Panc1 (cell line): ENCODE measurements at places on chromosomes 13 and 19.

GRCh38 chr13:109465148-109465547 is 321.2 kb downstream of the IRS2 start:
- DNase-seq, result no peak

GRCh38 chr13:72341904-72342303 is 385.5 kb downstream of the MZT1 start:
- DNase-seq, result no peak

- DNase-seq, result no peak
Measured at GRCh38 chr19:4500841-4501591, 17.3 kb downstream of the PLIN4 start.

DNA sequence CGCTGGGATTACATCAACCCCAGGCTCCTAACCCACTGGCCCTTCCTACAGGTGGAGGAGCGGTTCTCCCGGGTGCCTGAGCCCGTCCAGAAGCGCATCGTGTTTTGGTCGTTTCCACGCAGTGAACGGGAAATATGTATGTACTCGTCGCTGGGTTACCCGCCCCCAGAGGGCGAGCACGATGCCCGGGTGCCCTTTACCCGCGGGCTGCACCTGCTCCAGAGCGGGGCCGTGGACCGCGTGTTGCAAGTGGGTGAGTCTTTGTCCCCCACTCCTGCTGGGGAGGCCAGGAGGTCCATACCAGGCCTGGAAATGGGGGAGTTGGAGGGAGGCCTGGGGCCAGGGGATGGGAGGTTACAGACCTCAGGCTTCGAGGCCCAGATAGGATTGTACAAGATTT is 4.4 kb downstream of the ZSWIM4 start:
- no peak for DNase-seq

GRCh38 chr19:5690955-5691821 is 1.1 kb downstream of the RPL36 start:
- no peak for DNase-seq

DNA sequence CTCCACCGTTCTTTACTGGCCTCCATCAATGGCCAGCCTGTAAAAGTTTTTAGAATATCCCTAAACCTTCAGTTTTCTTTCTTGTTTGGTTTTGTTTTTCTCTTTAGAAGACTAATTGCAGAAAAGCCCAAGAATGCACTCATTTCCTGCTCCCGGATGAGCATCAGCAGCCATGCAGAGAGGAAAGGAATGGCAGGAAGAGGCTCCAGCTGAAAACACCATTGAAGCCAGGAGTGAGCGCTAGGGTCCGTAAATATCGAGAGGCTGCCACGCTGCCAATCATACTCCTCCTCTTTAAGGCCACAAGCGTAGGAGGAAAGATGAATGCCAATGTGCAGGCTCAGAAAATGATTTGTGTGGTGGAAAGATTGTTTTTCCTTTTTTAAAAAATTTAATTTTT is 57.4 kb upstream of the UBE2L5 start:
- DNase-seq, result no peak

DNA sequence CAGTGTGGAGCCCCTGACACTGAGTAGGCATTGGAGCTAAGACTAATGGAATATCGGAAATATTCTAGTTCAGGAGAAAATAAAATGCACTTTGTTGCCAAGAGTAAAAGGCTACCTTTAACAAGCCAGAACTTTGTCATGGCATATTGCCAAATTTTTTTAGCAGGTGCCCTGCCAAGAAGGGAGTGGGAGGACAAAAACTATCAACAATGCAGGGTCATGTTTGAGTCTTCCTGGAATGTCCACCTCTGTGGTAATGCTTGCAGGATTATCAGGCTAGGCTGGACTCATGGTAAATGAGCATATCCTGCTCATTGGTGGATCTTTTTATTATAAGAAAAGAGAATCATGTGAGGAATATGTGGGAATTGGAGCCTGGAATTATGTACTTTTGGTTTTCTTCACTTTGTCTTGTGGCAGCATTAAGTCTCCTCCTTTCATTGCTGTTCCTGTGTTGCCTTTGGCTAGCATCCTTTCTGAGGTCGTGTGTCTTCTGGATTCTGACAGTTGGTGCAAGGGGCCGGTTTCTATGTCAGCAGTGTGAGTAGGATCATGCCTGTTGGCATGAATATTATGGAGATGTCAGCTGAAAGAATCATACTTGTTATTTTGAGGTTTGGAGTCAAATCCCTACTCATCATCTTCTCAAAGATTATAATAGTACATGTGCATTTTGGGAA is 122.9 kb upstream of the SPRY2 start:
- DNase-seq, result no peak

DNA sequence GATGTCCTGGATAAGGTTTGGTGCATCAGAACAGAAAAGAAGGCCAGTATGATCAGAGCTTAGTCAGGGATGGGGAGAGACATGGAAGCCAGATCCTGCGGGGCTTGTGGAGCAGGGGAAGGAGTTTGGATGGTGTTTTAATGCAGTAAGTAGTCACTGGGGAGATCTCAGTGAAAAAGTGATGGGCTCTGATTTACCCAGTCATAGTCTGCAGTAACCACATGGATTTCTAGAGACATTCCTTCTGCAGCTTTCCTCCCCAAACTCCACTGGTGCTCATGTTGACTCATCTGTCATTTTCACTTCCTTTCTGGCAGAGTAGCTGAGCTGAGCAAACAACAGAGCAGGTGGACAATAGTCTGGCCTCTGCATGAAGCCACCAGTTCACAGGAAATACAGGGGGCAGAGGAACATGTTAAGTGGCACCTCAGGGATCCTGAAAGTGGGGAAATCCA is 144.1 kb downstream of the DPF1 start:
- peak; percentile 56 for DNase-seq

- DNase-seq, result no peak
Measured at GRCh38 chr19:33405553-33406461, 32.3 kb downstream of the CEBPG start.

GRCh38 chr19:32098968-32099367 is 246.4 kb upstream of the ZNF507 start:
- DNase-seq, result no peak
